CD4-positive, alpha-beta T cell treated with Interleukin-21 for 1 hour (primary cell): ENCODE measurements at places on chromosomes 16 and 17.

DNA sequence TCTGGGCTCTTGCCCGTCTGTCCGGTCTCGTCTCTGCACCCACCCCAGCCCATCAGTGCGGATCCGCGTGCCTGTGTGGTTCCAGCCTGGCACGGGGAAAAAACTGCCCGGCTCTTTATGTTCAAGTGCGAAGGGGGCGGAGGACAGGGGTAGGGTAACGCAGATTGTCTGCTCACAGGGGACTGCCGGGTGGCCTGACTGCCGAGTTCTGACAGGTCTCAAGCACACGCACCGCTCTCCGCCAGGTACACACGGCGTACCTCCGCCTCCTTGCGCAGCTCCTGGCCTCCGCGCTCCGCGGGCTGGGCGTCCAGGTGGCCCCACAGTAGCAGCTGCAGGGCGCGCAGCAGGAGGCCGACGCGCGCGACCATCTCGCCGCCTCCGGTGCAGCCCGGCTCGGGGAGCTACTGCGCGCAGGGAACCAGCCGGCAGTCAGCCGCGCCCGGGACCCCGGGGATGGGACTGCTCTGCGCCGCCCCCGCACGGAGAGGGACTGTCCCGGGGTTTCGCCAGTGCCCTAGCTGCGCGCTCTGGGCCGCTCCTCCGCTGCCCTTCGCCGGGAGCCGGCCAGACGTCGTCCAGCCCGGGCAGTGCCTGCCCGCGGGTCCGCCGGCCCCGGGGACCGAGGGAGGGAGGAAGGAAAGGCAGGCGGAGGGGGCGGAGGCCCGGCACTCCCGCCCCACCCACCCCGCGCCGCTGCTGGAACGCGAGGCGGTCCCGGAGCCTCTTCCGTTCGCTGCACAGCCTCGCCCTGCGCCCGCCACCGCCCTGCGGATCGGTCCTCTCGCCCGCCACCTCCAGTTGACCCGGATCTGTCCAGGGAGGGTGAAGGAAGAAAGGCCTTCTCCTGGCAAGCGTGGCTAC lies at the start of gene MMP28:
TSS of gene MMP28 (minus strand) at position 635 of the 864 bp plus-strand sequence. CDS start at position 371, 264 bp downstream.
- DNase-seq = peak; percentile 13

GRCh38 chr16:65494609-65495008 lies 372.7 kb upstream of the CDH11 start:
- DNase-seq = no peak

- DNase-seq = no peak
Measured at GRCh38 chr16:65457084-65457483, 335.2 kb upstream of the CDH11 start.

- no peak for DNase-seq
Measured at GRCh38 chr16:191831-192230, 11.6 kb downstream of the HBQ1 start.

DNA sequence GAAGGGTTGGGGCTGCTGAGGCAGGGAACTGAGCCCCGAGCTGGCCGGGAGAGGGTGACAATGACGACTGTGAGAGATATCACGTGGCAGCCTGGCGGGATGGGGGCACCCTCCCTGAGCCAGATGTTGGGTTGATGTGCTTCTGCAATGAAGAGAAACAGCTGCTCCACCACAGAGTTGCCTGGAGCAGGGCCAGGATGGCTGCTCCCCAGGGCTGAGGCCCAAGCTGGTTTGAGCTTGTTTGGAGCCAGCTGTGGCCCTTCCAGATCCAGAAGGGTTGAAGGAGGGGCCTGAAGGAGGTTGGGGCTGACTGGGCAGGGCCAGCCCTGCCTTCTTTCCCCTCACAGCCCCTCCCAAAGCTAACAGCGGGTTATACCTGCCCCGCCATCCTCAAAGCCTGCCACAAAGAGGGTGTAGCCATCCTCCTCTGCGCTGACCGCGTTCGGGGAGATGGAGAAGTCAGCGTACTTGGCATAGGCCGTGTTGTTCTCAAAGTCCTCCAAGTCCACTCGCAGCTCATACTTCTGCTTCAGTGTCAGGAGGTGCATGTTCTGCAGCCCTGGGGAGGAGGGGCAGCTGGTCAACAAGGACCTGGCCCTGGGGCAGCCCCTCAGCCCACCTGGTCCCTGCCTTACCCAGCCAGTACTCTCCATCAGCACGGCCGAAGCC lies 2.1 kb downstream of the MFAP4 start:
- DNase-seq = no peak

DNA sequence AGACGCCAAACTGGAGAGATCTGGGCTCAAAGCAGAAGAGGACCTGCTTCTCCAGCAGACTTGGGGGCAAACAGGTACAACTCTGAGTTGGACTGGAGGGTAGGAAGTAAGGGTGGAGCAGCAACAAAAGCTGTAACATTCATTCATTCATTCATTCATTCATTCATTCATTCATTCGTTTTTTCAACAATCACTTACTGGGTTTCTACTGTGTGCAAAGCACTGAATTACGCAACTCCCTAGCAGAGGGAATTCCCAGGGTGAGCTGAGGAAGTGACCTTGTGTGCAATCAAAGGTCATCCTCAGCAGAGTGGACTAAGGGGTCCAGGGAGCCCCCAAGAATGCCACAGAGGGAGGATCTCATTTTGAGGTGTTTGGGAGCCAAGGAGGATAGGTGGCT lies 231.1 kb upstream of the SDK2 start:
- no peak for DNase-seq

DNA sequence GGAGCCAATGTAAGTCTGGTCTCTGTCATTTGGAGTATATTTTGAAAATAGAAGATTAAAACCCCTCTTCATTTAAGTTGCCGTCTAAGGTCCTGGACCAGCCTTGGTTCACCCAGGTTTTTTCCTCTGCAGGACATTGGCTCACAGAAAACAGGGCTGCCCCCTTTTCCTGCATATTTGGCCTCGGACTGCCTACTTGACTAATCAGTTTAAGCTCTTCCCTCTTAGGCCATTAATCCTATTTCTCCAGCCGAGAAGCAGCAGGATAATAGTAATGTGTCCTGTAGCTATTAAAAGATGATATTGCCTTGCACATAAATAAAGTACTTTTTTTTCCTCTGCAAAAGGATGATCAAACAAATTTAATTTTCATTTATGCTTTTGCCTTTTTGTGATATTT lies 52.1 kb downstream of the PRKCA start:
- DNase-seq = no peak

- no peak for DNase-seq
Measured at GRCh38 chr17:58991718-58992331, 114.9 kb downstream of the TRIM37 start.

- no peak for DNase-seq
Measured at GRCh38 chr16:31513126-31513525, 4.9 kb upstream of the RUSF1 start.

DNA sequence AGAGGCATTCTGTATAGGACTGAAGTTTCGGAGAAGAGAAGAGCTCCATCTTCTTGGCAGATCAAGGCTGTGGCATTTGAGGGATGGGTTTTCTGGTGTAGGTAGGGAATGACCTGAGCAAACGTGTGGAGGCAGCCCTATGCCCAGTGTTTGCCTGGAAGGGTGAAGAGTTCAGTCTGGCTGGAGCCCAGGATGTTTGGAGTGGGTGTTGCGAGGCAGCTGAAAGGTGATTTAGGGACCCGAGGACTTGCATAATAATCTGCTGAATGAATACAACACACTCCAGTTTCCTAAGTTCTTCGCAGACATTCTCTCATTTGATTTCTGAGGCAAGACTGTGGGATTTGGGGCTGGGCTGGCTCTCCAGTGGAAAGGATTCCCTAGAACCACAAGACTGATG lies 186.2 kb downstream of the CYLD start:
- no peak for DNase-seq

GRCh38 chr17:78026381-78026780 lies 67.9 kb downstream of the TNRC6C start:
- no peak for DNase-seq

GRCh38 chr16:84314814-84315213 lies 20.1 kb downstream of the WFDC1 start:
- no peak for DNase-seq

- DNase-seq = no peak
Measured at GRCh38 chr17:72268431-72268830, 147.6 kb downstream of the SOX9 start.

- peak; percentile 61 for DNase-seq
Measured at GRCh38 chr16:3578121-3578520, 918 bp upstream of the NLRC3 start.

DNA sequence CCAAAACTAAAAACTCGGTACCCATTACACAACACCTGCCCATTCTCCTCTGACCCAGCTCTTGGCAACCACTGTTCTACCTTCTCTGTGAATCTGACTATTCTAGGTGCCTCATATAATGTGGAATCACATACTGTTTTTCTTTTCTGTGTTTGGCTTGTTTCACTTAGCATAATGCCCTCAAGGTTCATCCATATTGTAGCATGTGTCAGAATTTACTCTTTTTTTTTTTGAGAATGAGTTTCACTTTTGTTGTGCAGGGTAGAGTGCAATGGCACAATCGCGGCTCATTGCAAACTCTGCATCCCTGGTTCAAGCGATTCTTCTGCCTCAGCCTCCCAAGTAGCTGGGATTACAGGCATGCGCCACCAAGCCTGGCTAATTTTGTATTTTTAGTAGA lies 59.5 kb upstream of the RBL2 start:
- no peak for DNase-seq

- DNase-seq = no peak
Measured at GRCh38 chr17:1957037-1957436, 68.1 kb downstream of the RTN4RL1 start.

- no peak for DNase-seq
Measured at GRCh38 chr17:80604670-80605010, 60.0 kb downstream of the RPTOR start.

DNA sequence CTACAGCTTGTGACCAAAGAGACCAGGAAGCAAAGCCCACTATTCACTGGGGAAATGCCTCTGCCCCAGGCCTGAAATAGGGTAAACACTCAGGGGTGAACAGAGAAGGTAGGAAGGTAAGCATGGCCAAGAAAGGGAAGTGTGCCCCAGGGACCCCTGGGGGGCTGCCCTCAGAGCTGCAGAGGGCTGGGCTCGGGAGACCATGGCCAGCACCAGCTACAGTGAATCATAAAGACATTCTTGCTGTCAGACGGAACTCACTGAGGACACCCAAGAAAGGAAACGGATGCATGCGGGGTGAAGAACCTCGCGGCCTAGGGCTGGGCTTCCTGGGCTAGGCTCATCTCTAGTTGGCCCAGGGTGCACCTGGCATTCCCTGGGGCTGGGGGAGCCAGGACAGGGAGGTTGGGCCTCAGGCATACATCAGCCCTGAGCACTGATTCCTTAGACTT lies 9.6 kb downstream of the HIC1 start:
- DNase-seq = no peak

DNA sequence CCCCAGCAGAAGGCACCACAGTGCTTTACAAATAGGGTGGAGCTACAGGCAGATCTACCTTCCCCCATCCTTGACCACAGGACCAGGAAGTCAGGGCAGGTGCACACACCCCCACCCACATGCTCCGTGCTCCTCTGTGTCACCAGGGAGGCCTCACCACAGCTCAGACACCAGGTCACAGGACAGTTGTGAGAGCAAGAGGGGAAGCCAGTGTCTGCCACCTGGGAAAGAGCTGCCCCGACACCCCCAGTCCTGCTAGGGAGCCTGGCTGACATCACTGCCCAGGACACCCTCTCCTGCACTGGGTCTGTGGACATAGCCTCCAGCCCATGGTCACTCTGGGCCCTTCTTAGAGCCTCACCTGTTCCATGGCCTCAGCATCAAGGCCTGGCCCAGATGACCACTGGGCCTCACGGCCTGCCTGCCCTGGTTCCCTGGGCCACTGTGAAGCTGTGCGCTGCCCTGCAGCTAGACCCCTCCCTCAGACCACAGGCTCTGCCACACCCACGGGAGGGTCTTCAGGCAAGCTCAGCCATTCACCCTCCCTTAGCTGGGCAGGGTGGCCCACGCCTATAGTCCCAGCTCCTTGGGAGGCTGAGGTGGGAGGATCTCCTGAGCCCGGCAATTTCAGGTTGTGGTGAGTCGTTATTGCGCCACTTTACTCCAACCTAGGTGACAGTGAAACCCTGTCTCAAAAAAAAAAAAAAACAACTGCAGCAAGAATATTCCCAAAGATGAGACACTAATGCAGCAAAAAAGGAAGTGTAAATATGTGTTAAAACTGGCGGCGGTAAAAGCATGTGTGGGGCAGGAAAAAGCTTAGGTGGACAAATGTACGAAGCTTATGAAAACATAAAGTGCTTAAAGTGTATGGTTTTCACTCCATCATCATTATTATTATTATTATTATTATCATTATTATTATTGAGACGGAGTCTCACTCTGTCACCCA lies 14.2 kb downstream of the POLR3K start:
- DNase-seq = peak; percentile 69

- peak; percentile 84 for DNase-seq
Measured at GRCh38 chr17:2593821-2594721, 617 bp downstream of the PAFAH1B1 start.

- DNase-seq = peak; percentile 49
Measured at GRCh38 chr17:42387661-42388380, 421 bp downstream of the STAT3 start.

DNA sequence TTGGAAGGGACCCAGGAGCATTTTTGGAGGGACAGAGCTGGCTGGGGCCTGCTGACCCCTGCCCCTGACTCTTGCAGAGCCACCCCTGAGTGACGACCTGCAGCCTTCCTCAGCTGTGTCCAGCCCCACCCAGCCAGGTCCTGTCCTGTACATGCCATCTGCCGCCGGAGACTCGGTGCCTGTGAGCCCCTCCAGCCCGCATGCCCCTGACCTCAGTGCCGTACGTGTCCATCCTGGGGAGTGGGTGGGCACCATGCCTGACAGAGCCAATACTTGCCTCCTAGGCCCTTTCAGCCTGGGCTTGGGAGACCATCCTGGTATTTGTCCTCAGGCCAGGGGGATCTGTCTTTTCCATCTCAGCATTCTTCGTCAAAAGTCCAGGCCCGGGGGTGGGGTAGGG lies 27.5 kb downstream of the UNC13D start:
- no peak for DNase-seq

DNA sequence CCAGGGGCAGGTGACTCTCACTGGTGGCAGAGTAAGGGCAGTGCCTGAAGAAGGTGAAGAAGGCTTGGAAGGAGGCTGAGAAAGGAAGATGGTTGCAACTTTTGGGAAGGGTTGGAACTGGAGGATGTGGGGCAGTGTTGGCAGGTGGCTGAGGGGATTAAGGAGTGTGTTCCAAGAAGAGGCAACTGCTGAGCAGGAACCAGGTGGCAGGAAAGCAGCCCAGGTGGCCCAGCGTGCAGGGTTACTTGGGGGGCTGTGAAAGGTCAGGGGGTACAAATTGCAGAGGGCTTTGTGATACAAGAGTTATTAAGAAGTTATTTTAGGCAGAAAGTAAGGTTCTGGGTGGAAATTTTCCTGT lies 28.6 kb downstream of the WSCD1 start:
- no peak for DNase-seq

GRCh38 chr16:89119166-89119621 lies 25.5 kb downstream of the ACSF3 start:
- DNase-seq = no peak

DNA sequence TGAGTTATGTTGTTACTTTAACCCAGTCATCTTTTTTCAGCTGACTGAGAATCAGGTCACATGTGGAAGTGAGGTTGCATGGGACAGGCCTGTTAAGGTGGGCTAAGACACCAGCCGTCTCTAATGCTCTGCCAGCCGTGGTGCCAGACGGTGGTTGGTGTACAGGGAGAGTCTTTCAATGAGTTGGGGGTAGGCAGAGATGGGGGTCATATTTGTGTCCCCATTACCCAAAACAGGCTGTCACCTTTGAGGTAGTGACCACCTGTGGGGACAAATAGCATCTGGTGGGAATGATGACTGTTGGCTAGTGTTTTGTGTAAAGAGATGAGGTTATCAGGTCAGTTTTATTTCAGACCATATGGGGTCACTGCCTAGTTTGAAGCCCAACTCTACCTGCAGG lies 1.8 kb downstream of the RPL38 start:
- DNase-seq = no peak

- DNase-seq = no peak
Measured at GRCh38 chr16:745739-746138, 4.9 kb upstream of the CIAO3 start.
